ENCODE measurements at places on chromosomes 12 and 14.

DNA sequence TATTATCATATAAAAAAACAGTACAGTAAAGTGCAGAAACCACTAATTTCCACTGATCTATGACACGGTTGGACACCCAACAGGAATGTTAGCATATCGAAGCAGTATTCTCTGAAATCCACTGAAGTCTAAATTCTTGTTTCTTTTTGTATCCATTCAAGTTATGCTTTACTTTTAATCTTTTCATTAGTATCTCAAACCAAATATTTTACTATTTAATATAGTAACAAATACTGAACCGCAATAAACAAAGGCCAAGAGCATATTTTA lies 41.1 kb downstream of the ATXN2 start:
- no peak for DNase-seq

- no peak for DNase-seq
Measured at GRCh38 chr12:78004249-78005093, 173.8 kb downstream of the NAV3 start.

DNA sequence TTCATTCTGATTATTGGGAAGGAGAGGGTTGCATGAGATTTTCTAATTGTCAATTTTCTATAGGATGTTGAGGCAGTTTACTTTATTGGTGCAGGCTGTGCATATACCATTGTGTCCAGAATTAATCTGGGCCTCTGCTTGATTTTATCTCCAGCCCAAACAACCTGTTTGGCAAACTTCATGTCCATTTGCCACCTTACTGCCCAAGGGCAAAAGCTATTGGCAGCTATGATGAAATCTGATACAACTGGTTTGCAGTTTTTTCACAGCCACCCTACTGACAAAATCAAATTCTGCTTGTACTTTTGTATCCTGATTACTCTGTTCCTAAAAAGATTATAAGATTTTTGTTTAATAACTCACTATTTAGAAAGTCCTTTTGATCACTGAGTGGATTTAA lies 789.2 kb upstream of the FBXO33 start:
- no peak for DNase-seq

GRCh38 chr12:1917172-1918070 lies 1.0 kb downstream of the CACNA2D4 start:
- no peak for DNase-seq

- no peak for DNase-seq
Measured at GRCh38 chr12:47068539-47068938, 10.9 kb upstream of the PCED1B start.

DNA sequence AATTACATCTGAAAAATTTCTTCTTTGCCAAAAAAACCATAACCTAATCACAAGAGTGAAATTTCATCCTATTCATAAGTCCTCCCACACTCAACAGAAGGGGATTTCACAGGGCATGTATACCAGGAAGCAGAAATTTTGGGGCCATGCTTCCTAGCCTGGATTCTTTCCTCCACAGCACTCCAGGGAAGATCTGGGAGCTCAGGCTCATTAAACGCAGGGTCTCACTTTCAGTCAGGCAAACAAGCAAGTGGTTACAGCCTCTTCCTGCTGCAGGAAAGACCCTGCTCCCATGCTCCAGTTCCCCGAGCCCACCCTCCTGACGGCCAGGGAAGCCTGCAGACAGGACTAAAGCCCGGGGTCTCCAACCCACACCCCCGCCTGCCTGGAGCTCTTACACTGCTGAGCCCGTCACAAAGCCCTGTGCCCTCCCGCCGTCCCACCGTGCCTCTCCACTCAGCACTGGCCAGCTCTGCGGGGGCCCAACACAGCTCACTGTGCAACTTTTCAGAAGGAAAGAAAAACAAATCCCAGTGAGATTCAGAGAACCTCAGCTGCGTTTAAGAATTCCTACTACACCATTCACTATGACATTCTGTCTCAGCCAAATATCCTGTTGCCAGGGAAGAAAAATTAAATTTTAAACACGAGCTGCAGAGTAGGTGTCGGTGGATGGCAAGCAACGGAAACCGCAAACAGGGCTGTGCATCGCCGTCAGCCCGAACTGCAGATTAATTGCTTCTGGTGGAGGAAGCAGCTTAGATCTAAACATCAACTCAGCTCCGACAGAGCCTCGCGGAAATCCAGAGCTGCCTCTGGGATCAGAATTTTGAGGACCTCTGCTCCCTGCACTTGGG lies 106.7 kb upstream of the SFSWAP start:
- DNase-seq: no peak

DNA sequence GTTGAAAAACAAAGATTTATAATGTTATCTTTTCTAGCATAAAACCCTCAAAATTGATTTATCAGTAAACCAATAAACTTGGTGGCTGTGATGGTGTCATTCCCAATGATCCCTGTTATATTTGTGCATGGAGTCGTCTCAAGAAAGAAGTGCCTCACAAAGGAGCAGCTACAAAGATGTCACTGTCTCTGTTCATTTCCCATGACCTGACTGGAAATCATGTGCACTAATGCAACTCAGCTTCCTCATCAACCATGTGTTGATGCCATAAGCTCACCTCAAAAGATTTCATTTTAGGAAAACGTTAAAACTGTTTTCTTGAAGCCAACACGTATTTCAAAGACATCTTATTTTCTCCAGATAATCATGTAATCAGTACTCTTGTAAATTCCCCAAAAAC lies 28.8 kb downstream of the CLEC1A start:
- DNase-seq: no peak

- DNase-seq: no peak
Measured at GRCh38 chr12:32419520-32419960, 20.2 kb downstream of the FGD4 start.

DNA sequence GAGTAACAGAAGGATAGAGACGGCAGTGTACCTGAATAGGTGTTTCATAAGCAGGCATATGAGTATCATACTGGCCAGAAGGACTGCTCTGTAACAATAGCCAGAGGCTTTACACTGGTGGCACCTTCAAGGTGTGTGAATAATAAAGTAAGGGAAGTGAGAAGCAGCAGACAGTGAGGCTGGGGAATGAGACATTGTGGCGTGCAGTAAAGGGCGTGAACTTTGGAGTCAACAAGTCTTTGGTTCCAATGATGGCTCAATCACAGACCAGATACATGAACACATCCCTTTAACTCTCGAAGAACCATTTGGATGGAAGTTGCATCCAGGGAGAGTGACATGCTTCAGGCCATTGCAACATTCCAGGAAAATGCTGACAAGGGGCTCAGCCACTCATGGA lies 32.0 kb upstream of the CCND2 start:
- no peak for DNase-seq

- DNase-seq: no peak
Measured at GRCh38 chr14:69335371-69335771, 62.7 kb downstream of the ERH start.

DNA sequence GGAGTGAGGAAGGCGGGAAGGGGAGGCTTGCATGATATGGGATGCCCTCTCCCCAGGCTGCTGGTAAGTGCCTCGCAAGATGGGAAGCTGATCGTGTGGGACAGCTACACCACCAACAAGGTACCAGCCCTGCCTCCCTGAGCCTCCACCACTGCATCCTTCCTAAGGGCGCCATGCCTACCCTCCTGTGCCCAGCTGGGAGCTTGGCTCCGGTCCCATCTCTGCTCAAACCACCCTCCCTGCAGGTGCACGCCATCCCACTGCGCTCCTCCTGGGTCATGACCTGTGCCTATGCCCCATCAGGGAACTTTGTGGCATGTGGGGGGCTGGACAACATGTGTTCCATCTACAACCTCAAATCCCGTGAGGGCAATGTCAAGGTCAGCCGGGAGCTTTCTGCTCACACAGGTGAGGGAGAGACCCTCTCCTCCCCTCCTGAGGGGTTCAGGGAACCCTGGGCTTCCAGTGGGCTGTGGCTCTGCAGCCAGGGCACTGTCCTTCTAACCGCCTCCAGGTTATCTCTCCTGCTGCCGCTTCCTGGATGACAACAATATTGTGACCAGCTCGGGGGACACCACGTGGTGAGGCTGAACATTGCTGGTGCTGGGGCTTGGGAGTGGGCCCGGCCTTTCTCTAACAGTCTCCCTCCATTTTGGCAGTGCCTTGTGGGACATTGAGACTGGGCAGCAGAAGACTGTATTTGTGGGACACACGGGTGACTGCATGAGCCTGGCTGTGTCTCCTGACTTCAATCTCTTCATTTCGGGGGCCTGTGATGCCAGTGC lies 2.6 kb downstream of the GNB3 start:
- DNase-seq: no peak

- DNase-seq: no peak
Measured at GRCh38 chr12:28027947-28028724, 55.6 kb upstream of the PTHLH start.

- DNase-seq: peak; percentile 5
Measured at GRCh38 chr12:11016937-11017336, 5.5 kb downstream of the TAS2R19 start.
